ENCODE measurements at places on chromosomes 3 and 15.

GRCh38 chr3:147937341-147937740, 528.2 kb downstream of the ZIC1 start:
- no peak for DNase-seq

DNA sequence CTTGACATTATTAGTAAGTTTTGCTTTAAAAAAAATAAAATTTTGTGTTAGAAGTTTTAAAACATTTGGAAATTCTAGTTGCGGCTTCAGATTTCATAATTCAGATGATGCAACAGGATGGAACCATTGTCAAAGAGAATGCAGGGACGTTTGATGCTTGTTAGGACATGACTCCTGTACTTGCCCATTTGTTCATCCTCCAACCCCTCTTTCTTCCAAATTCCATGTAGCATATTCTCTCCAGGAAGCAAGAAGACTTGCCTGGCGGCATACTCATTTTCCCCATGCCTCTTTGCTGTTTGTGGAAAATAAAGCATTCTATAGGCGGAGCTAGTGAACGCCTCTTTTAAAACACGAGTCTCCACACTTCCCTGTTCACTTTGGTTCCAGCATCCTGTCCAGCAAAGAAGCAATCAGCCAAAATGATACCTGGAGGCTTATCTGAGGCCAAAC, at the start of gene CSTA:
TSS of gene CSTA (plus strand) at position 378 of the 453 bp plus-strand sequence. CDS start at position 423, 45 bp downstream.
- no peak for DNase-seq

GRCh38 chr15:70892912-70893560, 410 bp downstream of the LRRC49 start:
- DNase-seq, result peak; percentile 69

- no peak for DNase-seq
Observed at GRCh38 chr3:42935472-42935871, 29.5 kb downstream of the ZNF662 start.

DNA sequence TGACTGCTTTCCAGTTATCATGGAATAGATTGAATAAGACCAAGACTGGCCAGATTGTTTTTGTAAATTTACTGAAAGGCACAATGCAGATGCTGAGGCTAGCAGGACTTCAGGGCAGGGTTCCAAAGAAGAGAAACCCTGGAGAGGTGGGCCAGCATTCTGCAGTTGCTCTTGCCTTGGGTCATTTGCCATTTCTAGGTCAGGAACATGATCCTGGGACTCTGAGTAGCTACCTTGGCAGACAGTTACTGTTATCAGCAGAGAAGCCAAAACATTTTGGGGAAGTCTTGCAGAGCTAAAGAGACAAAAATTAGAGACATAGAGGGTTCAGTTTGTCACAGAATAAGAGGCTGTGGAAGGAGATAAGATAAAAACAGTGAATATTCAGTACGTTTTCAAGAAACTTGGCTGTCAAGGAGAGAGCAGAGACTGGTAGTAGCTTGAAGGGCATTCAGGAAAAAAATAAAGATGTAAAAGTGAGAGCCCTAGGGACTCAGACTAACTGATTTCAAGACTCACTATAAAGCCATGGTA, 46.8 kb upstream of the MYRIP start:
- DNase-seq, result no peak

GRCh38 chr3:18070944-18071343, 328.5 kb upstream of the TBC1D5 start:
- no peak for DNase-seq

- no peak for DNase-seq
Observed at GRCh38 chr3:99250272-99250671, 348.8 kb upstream of the DCBLD2 start.

All from dermis microvascular lymphatic vessel endothelial cell (primary cell).